DMS153 (cell line): ENCODE measurements at places on chromosomes 4 and X.

GRCh38 chr4:39166177-39166576, 16.2 kb upstream of the WDR19 start:
- DNase-seq = no peak

DNA sequence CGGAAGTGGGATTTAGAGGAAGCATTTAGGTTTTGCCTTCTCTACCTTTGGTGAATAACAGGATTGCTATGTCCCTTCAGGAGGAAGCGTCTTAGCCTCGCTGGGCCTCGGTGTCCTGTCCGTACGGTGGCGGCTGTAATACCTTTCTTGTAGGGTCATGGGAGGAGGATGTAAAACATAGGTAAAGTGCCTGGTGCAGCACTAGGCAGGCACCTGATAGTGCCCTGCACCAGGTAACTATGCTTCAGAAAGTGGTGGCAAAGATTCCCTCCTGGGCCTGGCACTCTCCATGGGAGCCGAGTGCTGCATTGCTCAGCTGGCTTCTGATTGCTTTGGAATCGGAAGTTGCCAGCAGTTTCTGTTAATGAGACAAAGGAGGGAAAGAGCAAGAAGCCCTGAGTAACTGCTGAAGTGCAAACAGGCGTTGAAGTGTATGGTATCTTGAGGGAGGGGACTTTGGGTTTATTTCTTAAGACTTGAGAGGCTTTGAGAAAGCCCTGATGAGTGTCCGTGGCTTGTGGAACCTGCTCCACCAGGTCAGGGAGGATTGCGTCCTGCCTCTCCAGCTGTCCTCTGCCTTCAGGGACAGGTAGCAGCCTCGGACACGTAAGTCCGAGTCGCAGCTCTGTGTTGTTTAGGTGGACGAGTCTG, 45.8 kb downstream of the TBC1D14 start:
- DNase-seq = no peak

DNA sequence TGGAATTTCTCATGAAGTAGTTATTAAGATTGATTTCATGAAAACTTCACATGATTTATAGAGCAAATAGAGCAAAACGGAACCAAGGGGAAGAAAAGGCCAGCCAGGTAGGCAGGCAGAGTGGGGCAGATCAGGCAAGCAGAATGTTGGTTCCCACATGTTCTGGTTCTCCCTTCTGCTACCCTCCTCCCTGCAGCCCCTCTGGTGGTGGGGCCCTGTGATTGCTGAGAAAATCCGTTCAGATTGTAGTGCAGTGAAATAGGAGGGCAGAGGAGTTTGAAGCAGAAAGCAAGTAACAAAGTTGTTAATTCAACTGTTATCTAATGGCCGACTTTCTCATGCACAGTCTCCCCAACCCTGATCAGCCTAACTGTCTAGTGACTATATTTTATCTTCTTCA, 185.3 kb downstream of the MID1IP1 start:
- no peak for DNase-seq

GRCh38 chr4:77308843-77309242, 151.8 kb downstream of the CCNG2 start:
- DNase-seq = peak; percentile 11

DNA sequence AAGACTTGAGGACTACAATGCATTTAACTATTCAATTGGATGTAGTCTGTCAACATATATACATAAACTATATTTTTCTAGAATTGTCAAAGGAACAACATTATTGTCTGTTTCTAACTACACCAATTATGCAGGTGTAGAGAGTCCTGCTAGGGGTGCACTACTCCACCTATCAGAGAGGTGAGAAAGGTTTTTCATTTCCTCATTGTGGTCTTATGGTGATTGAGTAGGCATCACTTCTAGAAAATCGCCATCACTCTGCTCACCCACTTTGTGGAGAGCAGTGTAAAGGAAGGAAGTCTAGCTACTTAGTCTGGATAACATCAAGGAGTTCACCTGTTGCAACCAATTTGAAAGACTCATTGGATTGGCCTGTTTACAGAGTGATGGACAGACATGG, 4.4 kb upstream of the ADH1C start:
- DNase-seq = no peak

DNA sequence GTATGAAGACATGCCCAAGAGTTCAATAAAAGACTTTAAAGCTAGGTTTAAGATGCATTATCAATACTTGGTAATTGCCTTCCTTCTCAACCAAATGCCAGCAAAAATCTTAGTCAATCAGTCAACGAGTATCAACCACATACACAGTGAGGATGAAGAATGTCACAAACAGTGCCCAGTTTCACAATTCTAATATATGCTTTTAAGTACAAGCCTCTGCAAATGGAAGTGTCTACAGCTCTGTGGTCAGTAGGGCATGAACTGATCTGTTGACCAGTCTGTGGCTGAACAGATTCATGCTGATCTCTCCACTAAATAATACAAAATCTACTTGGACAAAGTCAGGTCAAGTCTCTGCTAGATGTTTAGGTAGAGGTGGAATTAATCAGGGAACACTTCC, 27.9 kb downstream of the PPARGC1A start:
- no peak for DNase-seq

DNA sequence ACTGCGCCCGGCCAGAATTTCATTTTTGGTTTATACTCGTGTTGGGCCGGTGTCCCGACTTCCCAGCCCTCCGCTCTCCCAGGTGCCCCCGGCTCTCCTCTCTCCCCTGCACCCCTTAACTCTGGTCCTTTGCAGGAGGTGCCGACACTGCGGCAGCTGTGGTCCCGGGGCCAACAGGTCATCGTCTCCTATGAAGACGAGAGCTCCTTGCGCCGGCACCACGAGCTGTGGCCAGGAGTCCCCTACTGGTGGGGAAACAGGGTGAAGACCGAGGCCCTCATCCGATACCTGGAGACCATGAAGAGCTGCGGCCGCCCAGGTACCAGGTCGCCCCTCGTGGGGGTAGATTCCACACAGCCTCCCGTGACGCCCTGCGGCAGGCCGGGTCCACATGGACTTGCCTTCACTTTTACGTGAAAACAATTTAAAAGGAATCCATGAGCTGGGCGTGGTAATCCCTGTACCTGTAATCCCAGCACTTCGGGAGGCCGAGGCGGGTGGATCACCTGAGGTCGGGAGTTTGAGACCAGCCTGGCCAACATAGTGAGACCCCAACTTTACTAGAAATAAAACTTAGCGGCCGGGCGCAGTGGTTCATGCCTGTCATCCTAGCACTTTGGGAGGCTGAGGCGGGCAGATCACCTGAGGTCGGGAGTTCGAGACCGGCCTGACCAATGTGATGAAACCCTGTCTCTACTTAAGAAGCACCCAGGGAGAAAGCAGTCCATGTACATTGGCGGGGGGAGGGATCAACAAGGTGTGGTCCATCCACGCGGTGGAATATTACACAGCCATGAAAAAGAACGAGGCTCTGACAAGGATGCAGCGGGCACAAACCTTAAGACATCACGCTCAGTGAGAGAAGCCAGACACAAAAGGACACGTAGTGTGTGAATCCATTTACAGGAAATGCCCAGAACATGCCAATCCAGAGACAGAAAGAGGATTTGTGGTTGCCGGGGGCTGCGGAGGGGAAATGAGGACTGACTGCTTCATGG, 12.0 kb downstream of the PLCXD1 start:
- DNase-seq = no peak

DNA sequence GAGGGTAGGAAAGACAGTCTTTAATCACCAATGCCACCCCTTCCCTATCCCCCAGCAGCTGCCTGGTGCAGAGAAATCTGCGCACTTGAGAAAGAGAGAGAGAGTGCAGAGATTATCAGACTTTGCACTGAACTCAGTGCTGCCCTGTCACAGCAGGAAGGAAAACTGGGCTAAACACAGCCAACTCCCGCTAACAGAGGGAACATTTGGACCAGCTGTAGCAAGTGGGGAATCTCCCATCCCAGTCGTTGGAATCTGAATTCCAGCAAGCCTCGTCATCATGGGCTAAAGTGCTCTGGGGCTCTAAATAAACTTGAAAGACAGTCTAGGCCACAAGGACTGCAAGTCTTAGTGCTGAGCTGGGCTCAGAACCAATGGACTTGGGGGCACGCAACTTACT, 168.7 kb downstream of the DLG3 start:
- DNase-seq = no peak

DNA sequence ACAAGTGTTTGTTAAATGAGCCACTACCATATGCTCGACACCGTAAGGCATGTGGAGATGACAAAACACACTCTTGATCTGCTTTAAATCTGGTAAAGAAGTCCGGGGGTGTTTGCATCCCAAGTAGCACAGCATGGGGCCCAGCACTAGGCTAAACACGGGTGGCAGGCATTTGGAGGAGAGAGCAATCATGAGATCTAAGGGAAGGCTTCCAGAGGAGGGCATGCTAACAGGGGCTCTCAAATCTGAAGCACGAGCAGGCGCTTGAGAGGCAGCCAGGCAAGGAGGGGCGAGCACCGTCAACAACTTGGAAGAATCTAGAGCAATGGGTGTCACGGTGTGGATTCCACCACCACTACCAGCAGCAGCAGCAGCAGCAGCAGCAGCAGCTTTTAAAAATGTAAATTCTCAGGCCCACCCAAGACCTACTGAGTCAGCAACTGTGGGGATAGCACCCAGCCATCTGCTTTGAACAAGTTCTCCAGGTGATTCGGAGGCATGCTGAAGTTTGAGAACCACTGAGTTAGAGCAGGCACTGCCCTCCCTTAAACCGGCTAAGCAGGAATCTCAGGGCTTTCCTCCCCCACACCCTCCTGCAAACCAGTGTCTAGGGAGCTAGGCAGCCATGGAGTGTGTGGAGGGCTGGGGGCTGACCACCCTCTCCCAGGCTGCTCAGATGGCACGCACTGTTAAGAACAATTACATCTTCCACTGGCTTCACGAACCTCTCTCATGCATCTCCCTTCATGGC, 70.2 kb upstream of the MAP3K15 start:
- no peak for DNase-seq
